ENCODE measurements at places on chromosomes 7 and 10. TPM values are rescaled to one million over a fixed set of nuclear protein-coding genes. Genes with fewer than 3 reads are reported as not detected.

GRCh38 chr7:130123501-130123900 is 53.2 kb downstream of the KLHDC10 start:
- no peak for DNase-seq

DNA sequence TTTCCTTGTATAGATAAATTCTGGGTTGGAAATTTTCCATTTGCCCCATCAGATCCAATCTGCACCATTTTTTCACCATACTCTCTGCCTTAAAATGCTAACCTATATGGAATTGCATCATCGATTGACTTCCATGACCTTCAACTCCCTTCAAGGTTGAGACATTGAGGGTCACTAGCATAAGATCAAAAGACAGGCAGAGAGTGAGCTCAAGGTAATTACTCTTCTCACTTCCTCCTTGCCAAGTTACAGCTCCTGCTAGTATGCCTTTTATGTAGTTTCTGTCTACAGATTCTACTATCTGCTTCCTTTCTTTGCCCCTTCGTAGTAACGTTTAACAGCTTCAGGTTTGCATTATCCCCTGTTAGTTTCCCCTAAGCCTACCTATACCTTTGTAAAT is 1127.7 kb upstream of the LRRTM3 start:
- DNase-seq: no peak

Gene CFAP69
- total RNA-seq: 1.8 TPM

- DNase-seq: no peak
These were observed 11.7 kb downstream of the CASP2 start for GRCh38 chr7:143299840-143300239.

DNA sequence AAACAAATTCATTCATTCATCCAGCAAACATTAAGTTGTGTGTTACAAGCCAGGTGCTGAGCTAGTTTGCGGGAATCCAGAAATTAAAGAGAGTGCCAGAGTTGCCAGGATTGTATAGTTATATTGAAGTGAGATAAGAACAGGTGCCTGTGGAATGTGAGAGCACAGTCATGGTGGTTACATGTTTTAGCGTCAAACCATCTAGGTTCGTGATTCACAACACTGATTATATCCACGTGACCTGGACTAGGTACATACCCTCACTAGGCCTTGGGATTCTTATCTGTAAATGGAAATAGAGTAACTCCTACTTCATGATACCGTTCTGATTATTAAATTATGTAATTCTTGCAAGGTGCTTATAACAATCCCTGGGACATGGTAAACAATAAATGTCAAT is 24.5 kb upstream of the CDK1 start:
- DNase-seq: no peak

DNA sequence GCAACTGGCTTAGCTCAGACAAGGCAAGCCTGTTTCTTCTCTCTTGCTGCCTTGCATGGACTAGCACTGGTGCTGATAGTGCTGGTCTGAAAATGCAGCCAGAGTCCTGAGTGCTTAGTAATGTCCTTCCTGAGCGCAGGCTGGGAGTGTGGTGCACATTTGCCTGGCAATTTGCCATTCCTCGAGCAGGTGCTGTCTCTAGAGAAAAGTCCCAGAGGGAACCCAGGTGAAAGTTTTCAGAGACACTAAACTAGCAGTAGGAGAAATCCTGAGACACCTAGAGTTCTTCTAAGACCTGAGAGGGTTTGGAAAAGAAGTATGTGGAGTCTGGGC is 1.9 kb downstream of the SFTPD start:
- no peak for DNase-seq

GRCh38 chr7:30278849-30279652 is 5.3 kb upstream of the ZNRF2 start:
- DNase-seq: no peak

GRCh38 chr10:105968666-105969065 is 1195.8 kb downstream of the SORCS1 start:
- DNase-seq: no peak

Gene UPK3BL1
- 8.6 TPM for total RNA-seq

Gene UTF1
- total RNA-seq: not detected

DNA sequence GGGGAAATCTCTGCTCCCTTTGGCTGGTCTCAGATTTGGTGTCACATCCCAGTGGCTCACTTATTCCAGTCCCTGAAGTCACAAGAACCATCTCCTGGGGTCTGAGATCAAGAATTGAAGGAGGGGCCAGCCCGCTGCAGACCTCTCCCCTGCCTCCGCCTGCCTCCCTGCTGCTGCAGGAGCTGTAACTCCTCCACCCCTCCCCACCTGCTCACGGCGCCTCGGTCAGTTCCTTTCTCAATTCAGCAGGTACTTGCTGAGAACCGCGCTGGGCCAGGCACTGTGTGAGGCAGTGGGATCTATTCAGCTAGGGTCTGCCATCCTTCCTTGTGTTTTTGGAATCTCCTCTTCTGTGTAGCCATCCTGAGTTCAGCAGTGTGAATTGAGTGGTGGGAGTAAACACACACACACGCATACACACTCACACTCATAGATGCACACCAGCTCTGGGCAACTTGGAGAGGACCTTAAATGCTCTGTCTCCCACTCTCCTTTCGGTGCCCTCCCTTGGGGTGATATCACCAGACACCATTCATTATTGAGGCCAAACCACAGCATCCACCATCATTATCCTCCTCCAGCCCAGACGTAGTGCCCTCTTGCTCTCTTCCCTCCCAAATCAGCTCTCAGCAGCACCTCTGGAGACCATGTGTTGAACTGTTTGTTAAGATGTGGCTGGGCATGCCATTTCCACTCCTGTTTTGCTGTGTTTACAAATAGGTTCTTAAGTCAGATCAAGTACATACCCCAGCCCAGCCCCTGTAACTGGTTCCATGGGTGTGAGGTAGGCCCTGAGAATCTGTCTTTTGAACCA is 22.0 kb upstream of the ANKRD2 start:
- DNase-seq: no peak

DNA sequence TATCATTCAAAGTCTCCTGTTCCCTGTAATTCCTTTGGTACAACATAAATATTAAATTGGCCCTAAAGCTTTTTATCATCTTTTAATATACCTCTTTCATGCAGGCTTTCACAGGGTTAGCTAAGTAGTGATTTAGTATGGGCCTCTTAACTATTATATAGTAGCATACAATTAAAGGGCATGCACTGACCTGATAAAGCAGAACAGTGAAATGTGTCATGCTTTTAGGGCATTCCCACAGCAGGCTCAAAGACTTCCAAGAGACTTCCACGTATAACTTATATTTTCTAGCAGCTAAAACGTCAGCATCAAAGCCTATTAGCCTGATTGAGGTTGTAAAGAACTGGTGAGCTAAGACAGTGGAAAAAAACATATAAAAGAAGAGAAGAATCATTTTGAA is 35.3 kb downstream of the SAMD8 start:
- DNase-seq: no peak

DNA sequence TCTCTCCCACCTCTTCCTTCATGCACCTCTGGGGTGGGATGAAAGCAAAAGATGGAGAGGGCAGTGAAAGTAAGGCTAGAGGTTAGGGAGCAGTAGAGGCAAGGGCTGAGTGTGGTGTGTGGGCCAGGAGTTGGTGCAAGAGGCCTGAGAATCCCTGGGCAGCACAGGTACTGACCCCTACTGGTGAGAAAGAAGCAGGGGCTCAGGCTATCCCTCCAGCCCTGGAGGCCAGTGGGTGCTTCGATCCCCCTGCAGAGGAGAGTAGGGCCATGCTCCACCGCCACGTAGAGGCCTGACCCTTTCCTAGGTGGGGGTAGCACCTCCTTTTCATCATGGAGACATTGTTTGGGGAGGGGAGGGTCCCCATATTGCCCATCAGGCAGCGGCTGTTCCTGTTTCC is 9.8 kb downstream of the CDHR1 start:
- DNase-seq: no peak

- DNase-seq: no peak
These were observed 20.1 kb downstream of the CACNA2D1 start for GRCh38 chr7:82423446-82423845.

DNA sequence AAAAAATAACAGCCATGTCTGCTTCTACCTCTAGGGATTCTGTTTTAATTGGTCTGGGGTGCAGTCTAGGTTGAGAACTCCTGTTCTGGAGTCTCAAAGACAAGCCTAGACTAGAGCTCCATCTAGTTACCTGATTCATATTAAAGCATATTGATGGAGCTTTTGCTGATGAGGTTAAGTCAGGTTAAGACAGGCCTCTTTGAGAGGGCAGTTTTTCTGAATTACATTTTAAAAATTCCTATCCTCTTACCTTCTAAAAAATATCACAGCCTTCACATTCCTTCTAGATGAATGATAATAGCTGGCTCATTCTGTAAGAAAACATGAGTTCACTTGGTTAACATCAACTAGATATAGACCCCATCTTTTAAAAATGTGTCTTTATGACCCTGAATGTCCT is 28.9 kb downstream of the MGAM start:
- no peak for DNase-seq

DNA sequence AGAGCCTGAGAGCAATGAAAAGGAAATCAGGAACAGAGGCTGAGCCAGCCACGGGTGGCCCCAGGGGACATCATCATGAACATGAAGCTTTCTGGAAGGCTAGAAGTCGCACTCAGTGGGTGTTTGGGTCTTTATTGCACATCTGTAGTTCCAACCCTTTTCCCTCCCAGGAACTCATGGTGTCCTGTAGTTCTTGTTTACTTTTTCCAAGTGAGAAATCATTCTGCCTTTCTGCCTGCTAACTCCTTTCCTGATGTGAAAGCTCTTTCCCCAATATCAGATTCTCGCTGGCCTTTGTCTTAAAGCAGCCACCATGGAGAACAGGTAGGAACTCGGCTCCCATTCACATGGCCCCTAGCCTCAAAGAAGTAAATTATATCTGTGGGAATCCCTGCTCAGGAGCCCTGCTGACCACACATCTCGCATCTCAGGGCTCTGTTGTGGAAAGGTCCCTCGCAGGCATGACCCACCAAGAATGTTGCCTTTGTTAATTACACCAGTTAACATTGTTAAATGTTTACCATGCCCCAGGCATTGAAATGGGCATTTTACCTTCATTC is 542.7 kb downstream of the TNS3 start:
- no peak for DNase-seq

DNA sequence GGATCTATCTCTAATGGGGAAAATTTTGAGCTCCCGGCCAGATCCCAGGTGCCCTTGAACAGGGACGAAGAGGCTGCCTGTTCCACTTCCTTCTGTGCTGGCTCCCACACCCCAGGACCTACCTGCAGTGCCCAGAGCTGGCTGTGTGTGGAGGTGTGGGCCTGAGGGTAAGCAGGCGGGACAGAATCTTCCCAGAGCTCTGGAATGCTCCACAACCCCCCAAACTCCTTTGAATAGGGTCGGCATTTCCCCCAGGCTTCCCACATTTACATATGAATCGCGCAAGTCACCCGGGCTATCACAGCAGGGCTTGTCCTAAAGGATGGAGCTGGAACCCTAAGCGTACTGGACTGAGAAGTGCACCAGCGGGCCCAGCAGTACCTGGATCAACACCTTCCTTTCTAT is 95.9 kb downstream of the DNMBP start:
- no peak for DNase-seq

DNA sequence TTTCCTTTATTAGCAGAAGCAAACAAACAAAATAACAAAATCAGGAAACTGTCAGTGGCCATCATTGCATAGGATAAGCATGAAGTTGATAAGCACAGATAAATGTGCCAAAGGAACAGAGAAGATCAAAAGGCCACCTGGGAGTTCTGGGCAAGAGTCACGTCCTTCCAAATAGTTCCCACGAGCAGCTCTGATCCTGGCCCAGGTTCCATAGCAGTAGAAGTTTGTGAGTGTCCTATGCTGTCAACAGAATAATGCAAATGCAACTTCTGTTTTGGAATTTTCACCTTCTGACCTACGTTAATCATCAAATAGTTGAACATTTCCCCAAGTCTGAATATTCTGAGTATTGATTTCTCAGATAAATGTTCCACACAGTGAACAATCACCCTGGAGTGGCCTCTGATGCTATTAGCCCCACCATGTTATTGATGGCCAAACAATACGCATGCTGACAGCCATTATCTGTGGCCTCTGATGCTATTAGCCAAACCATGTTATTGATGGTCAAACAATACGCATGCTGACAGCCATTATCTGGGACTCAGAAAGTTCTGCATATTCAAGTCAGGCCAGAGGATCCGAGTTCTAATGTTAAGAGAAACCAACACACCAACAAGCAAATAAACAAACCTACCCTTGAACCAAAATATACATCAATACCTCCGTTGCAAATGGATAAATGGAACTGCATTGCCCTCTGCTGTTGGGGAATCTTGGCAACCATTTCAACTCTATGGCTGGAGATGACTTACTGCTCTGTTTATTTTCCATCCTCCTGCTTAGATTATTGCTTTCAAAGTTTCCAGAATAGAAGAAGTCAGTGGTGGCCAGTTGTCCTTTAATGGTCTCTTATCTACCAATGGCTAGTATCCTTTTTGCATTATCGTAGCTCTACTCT is 63.3 kb downstream of the MRC1 start:
- DNase-seq: no peak

- DNase-seq: no peak
These were observed 124.7 kb upstream of the CTBP2 start for GRCh38 chr10:125284875-125285597.

DNA sequence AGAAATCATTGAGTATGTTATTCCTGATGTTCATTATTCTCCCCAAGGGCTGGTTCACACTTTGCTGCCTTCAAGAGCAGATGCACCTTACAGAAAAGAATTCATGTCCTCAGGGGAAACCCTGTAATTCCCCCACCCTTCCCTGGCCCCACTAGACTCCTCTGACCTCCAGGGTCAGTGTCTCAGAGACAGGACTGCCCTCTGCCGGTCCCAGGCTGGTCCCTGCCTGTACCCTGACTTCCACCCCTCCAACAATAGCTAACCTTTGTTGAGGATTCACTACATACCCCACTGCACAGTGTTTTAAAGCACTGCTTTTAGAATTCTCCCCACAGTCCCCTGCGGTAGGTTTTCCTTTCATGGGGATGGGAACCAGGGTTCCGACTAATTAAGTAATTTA is 4.4 kb upstream of the SEPHS1 start:
- DNase-seq: no peak

Gene CTAGE4
- total RNA-seq: 0.07 TPM

Gene STOX1
- 0.11 TPM for total RNA-seq

GRCh38 chr10:49653273-49653929 is 26.1 kb upstream of the C10orf53 start:
- DNase-seq: no peak

- DNase-seq: no peak
These were observed 8.1 kb downstream of the CNPY1 start for GRCh38 chr7:155538293-155538692.

DNA sequence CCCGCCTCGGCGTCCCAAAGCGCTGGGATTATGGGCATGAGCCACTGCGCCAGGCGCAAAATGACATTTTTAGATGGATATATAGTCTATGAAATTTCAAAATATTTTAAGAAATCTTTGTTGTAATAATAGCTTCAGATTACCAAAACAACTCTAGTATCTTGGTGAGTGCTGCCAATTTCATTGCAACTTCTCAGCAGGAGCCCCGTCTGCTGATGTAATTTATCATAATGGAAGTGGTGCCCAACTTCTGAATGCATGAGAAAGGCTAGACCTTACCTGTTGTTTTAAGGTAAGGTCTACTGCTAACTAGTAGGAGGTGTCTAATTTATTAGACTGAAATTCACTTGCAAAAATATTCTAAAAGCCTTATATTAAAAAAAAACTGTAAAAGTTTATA is 20.0 kb downstream of the PDSS1 start:
- DNase-seq: no peak

Gene GRID1
- not detected for total RNA-seq

Gene NXPH1
- total RNA-seq: not detected

Gene METTL27
- total RNA-seq: 1.0 TPM

- DNase-seq: no peak
These were observed 288.4 kb downstream of the SNX13 start for GRCh38 chr7:17651863-17652385.

Gene INMT
- total RNA-seq: not detected

Gene CASD1
- 16.6 TPM for total RNA-seq

Gene NHLRC2
- total RNA-seq: 14.3 TPM
